ENCODE measurements at places on chromosomes 1 and 21.

DNA sequence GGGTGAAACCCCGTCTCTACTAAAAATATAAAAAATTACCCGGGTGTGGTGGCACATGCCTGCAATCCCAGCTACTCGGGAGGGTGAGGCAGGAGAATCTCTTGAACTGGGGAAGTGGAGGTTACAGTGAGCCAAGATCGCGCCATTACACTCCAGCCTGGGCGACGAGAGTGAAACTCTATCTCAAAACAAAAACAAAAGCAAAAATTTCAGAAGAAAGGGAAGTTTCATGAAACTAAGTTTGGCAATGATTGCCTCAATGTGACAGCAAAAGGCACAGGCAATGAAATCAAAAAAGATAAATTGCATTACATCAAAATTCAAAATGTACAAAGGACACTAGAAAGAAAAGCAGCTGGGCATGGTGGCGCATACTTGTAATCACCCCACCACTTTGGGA lies 40.1 kb downstream of the BTF3L4 start:
- DNase-seq: no peak

GRCh38 chr1:5966543-5967205 lies 25.6 kb downstream of the NPHP4 start:
- no peak for DNase-seq

DNA sequence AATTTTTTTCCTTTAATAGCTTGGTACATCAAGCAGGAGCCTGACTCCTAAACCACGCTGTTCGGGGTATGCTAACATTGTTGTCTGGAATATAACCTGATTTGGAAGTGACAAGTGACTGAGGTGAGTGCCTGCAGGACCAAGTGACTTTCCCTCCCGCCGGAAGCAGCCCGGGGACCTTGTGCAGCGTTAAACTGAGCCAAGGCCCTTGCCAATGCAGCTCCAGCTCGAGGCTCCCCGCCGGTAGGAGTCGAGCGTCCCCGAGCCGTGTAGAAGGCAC lies 716 bp upstream of the MTARC1 start:
- DNase-seq: no peak

DNA sequence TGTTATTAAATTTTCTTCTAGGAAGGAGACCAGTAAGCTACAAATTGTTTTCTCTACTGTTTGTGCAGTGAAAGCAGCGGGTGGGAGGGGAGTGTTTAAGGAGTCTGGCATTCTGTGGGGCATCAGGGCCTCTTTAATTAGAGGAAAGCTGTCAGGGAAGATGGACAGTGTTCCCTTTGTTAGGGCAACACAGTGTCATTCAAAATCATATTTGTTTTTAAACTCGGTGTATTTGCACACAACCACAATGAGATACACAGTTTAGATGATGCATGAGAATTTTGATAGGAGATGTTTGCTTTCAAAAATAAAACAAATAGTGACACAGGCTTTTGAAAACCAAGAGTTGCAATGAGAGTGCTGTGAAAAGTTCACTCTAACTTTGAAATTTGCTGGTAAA lies 15.1 kb upstream of the ST6GALNAC3 start:
- no peak for DNase-seq

- no peak for DNase-seq
Measured at GRCh38 chr1:163528710-163529348, 207.1 kb downstream of the NUF2 start.

GRCh38 chr21:32860399-32860798 lies 88.8 kb upstream of the PAXBP1 start:
- DNase-seq: no peak

GRCh38 chr1:227661495-227661894 lies 73.6 kb downstream of the JMJD4 start:
- DNase-seq: no peak

DNA sequence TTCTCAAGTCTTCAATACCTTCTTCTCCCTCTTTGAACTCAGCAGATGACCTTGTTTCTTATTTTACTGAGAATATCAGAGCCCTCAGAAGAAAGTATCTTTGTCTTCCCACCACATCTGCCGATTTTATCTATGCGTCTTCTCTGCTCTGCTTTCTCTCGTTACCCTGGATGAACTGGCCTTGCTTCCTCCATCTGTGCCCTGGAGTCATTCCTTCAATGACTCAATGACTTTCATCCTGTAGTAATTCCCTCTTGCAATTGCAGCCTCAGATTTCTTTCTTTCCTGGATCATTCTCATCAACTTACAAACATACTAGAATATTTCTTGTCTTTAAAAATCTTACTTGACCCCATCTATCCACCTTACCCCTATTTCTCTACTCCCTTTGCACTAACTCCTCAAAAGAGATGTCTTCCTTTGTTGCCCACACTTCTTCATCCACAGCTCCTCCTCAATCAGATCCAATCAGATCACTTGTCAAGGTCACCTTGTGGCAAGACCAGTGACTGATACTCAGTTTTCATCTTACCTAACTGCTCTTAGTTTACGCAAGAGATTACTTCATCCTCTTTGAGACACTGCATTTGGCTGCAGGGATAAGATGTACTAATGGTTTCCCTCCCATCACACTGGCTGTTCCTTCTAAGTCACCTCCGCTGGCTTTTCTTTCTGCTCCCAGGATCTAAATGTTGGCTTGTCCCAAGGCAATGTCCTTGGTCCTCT lies 8.2 kb upstream of the TGFBR3 start:
- DNase-seq: no peak

DNA sequence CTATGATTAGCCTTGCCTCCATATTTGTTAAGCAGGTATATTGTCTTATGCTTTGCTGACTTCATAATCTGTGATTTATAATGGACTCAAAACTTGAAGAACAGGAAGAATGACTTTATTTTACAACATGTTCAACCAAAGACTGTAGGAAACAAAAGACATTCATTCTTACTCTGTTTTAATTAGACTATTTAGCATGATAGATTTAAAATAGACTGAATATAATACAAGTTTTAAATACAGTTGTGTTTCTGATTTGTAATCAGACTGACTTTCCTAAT lies 63.1 kb downstream of the CDC14A start:
- no peak for DNase-seq

DNA sequence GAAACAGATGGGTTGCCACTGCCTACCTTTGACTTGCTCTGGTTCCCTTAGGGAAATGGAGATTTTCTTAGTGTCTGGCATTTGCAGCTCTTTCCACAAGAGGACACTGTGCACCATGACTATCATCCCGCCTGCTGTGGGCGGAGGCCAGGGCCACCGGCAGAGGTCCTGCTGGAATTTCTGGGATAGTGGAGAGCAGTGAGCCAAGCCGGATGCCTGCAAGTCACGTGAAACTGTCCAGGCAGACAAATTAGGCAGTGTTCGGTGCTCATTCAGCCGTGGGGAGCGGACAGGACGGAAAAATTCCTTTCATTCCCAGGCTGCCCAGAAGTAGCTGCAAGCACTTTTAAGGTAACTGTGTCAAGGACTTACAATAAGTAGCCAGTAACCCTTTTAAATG lies 43.4 kb downstream of the IGSF5 start:
- peak; percentile 69 for DNase-seq

GRCh38 chr1:156741481-156741983 lies 644 bp upstream of the MRPL24 start:
- DNase-seq: no peak

GRCh38 chr1:217921126-217921904 lies 290.2 kb downstream of the SPATA17 start:
- DNase-seq: no peak

DNA sequence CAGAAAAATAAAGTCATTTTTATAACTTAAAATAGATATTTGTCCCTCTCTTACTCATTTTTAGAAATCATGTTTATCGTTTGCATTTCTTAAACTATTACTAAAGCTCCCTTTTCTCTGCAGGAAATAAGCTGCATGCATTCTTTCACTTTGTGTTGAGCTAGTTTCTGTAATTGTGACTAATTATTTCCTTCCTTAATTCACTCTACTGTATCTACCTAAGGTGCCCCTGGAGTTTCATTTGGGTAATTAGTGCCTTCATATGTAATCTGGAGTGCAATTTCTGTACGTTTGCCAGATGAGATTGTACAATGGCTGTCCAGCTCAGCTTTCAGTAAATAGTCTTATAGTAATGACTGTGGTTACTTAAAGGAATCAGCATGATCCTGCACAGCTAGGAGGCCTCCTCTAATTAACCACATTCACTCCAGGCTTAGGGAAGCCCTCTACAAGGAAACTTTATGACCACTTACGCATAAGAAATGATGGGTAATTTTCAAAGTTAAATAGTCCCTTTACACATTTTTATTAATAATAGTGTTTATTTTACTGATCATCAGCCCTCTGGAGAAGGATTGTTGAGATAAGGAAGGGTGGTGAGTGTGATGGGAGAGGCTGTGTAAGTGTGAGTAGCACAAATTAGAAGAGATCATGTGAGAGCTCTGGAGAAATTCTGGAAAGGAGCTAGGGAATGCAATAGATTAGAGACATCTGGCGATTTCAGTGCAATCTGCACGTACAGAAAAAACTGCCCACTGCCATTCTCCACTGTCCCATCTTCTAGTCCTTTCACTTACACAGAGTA lies 86.8 kb downstream of the LRRC8C start:
- no peak for DNase-seq

- DNase-seq: no peak
Measured at GRCh38 chr1:51156752-51157151, 54.7 kb downstream of the C1orf185 start.

DNA sequence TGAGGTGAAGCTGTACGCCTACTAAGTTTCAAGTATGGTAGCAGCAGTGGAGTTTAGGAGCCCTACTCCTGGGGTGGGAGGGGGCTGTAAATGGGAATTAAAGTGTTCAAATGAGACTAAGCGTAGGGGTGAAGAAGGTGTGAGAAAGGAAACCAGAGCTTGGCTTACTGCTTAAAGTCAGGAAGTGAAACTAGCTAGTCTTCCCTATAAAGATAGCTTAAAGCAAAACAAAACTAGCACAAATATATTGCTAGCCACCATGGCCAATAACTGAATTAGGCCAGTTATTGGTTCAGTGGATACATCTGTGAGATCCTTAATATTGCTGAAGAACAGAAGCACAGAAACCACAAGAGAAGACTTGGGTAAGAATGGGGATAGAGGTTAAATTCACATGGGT lies 492.2 kb upstream of the PKN2 start:
- no peak for DNase-seq

GRCh38 chr1:165545974-165546373 lies 2.2 kb downstream of the LRRC52 start:
- DNase-seq: no peak

DNA sequence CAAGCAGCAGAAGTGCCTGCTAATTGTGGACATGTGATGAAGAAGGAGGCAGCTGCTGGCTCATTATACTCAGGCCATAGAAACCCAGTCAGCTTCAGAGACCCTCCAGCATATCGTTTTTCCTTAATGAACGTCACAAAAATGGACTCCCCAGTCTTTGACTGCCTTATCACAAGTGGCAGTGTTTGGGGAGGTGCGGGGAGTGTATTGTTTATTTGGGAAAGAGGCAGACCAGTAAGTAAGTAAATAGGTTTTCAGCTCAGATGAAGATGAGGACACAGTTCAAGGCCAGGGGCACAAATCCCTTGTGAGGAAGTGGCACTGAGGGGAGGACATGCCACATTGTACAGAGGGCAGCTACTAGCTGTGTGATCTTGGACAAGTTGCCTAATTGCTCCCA lies 43.5 kb upstream of the NRDC start:
- DNase-seq: no peak

DNA sequence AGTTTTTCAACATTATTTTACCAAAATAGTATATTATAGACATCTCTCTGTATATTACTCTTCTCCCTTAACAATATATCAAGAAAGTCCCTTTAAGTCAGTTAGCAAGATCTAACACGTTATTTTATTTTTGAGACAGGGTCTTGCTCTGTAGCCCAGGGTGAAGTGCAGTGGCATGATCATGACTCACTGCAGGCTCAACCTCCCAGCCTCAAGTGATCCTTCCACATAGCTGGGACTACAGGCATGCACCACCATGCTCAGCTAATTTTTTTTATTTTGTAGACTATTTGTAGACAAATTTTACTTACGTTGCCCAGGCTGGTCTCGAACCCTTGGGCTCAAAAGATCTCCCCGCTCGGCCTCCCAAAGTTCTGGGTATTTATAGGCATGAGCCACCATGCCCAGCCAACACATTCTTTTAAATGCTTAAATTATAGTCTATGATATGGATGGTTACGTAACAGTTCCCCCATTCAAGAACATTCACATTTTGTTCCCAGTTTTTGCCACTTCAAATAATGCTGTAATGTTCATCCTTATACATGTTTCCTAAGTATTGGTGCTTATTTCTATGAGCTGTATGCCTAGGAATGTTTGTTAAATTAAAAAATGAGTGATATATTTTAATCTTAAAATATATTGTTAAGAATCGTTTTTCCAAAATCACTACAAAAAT lies 70.4 kb downstream of the TUT4 start:
- no peak for DNase-seq

DNA sequence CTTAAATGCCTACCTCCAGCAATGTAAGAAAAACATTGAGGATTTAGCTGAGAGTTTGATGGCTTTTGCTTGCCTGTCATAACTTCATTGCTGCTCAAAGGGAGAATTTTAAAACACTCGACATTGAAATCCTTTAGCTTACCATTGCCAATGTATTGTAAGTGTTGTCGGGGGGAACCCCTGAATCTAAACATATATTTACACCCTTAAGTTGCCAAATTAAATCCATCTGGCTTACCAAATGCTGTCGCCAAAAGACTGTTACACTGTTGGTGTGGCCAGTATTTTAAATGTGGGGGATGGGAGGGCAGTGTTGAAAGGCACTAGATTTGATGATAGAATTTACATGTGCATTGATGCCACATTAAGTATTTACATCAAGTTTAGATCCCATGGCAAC lies 24.9 kb upstream of the C1orf105 start:
- no peak for DNase-seq

- DNase-seq: no peak
Measured at GRCh38 chr1:114341299-114341698, 169.7 kb downstream of the TRIM33 start.

DNA sequence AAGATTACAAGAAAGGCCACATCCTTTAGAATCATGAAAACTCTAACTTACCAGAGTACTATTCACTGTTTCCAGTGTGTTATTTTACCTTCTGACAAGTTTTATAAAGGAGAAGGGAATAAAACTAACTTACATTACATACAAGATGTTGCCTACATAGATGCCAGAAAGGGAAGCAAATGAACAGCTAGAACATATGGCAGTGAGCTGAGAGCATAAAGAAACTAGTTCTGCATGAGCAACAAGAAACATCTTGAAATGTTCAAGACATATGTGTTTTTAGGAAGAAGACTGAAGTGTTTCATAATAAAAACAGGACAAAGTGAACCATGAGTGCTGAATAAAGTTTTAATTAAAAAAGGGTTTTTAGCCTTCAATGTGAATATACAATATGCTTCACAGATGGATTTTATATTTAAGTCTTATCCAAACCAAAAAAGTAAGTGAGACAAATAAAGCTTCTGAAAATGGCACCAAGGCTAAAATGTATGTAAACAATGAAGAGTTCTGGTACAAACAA lies 39.4 kb downstream of the SLC5A9 start:
- DNase-seq: no peak

GRCh38 chr1:26739329-26739914 lies 43.6 kb downstream of the ARID1A start:
- no peak for DNase-seq
